Activated T-cell treated with anti-CD3 and anti-CD28 coated beads, Interleukin-2, amount 50 U/mL, for 72 hours (primary cell): ENCODE measurements at places on chromosomes 2 and 18. TPM values are rescaled to one million over a fixed set of nuclear protein-coding genes. Genes with fewer than 3 reads are reported as not detected.

DNA sequence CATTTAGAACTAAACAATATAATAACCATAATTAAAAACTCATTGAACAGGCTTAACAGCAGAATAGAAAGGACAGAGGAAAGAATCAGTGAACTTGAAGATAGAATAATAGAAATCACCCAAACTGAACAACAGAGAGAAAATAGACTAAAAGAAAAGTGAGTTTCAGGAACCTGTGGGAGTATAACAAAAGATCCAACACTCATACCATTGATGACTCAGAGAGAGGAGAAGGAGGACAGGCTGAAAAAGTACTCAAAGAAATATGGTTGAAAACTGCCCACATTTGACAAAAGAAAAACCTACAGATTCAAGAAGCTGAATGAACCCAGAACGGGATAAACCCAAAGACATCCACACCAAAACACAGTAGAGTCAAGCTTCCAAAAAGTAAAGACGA lies 54.2 kb upstream of the FMNL2 start:
- H3K36me3 ChIP-seq: peaks cover 5% of the 10 kb centered on the region
- H3K27me3 ChIP-seq: peaks cover 12% of the 10 kb centered on the region
- no peak overlapping the region for H3K27ac ChIP-seq
- no peak overlapping the region for H3K4me3 ChIP-seq
- no peak for DNase-seq

GRCh38 chr2:212682937-212683336 lies 144.3 kb upstream of the ERBB4 start:
- H3K4me3 ChIP-seq: no peak overlapping the region
- H3K36me3 ChIP-seq: no peaks in the 10 kb centered on the region
- H3K27ac ChIP-seq: no peak overlapping the region
- H3K27me3 ChIP-seq: no peaks in the 10 kb centered on the region
- DNase-seq: no peak

Gene ERFE
- total RNA-seq: 0.88 TPM

Gene ABCA12
- not detected for total RNA-seq
